ENCODE measurements at places on chromosomes 5 and 9.

DNA sequence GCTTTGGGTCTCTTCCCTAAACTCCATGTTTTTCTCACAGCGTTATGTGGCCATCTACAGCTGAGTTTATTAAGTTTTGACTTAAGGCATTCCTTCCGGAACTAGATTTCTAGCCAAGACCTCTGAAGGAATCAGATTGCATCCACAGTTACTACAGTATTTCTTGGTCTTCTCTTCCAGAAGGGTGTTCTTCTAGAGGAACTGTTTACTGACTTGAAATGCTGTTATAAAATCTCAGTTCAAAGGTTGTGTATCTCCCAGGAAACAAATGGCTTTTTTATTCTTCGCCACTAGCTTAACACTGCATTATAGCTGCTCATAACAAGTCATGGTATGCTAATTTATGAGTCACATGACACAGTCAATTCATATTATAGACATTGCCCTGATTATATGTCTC lies 55.3 kb upstream of the RAD23B start:
- DNase-seq, result no peak

DNA sequence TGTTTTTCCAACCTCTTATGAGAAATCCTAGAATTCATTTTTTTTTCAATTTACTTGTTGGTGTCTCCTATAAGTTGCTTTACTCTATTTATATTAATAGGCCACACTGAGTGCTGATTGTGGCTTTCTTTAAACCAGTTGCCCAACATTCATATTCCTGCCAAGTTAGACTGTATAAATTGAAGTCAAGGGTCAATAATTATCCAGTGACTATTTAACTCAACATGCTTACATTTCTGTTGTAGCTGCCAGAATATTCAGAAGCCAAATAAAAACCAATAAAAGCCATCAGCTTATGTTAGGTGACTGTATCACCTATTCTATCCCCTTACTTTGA lies 169.0 kb downstream of the PTPRD start:
- DNase-seq, result no peak

GRCh38 chr9:115207003-115207836 lies 89.3 kb upstream of the TNC start:
- DNase-seq, result no peak

DNA sequence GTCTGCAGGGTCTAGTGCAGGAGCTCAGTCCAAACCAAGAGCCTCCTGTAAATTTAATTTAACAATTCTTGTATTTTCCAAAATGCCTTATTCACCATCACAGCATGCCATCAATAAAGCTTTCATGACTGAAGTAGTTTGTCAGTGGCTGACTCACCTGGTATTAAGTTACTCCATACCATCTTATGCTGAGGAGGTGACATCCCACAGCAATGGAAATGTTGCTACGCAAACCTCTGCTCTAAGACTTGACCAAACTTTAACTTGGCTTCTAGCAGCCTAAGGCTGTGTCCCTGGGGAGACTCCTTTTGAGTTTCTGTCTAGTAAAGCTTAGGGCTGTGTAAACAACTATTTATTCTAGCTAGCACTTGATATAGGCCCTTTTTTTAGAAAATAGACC lies 1231.3 kb upstream of the CDH18 start:
- no peak for DNase-seq

- no peak for DNase-seq
Measured at GRCh38 chr5:61329550-61330128, 2.4 kb upstream of the ZSWIM6 start.

DNA sequence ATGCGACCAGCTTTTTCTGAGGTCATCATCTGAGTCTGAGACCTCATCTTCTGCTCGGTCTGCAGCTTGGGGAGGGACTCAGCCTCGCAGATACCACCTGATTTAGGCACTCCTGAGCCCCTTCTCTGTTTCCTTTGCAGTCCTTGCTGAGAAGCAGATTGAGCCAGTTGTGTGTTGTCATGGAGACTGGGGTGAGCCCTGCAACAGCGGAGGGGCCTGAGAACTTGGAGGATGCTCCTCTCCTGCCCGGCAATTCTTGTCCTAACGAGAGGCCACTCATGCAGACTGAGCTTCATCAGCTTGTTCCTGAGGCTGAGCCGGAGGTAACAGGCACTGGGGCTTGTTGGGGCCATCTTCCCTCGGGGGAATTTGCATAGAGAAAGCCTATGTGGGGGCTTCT lies 19.2 kb downstream of the TEX53 start:
- DNase-seq, result no peak

GRCh38 chr5:90264689-90265544 lies 144.6 kb downstream of the CETN3 start:
- DNase-seq, result no peak

- no peak for DNase-seq
Measured at GRCh38 chr5:110790673-110791072, 51.9 kb downstream of the SLC25A46 start.

GRCh38 chr9:128916204-128916603 lies 4.6 kb upstream of the PHYHD1 start:
- no peak for DNase-seq

DNA sequence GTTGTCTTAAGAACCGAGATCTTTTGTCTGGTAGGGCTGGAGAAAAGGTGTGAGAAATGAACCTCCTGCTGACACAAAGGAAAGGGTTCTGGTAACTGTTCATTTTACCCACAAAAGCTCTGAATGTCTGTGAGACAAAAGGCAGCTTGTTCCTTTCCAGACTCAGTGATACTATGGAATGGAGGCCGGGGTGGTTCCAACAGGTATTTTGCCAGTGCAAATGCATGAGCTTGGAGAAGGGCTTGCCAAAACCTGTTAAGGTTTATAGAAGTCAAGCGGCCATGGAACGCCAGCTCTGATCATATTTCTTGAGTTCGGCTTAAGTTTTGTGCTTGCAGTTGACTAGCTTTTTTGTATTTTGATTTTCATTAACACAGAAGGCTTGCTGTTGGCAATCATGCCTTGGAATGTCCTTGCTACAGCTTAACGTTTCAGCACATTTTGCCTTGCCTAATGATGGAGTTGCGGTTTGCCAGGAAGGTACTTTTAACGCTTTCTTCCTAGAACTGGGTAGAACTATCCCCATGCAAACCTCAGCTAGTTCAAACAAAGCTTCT lies 328.6 kb downstream of the PIK3R1 start:
- no peak for DNase-seq

DNA sequence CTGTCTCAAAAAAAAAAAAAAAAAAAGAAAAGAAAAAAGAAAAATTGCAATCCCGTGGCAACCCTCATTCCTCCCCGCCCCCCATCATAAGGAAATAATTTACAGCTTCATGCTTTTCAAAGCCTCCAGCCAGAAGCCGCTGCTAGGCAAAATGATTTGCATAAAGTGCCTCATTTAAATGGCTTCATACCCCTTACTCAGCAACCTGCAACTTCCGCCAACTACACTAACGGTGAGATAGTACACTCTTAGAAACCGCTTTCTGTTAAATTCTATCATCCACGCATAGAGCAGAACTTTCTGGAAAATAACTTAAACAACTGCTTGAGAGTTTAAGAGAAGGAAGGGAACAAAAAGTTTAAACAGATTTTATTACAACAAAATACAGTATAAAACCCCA lies 17.8 kb downstream of the SERINC5 start:
- no peak for DNase-seq

DNA sequence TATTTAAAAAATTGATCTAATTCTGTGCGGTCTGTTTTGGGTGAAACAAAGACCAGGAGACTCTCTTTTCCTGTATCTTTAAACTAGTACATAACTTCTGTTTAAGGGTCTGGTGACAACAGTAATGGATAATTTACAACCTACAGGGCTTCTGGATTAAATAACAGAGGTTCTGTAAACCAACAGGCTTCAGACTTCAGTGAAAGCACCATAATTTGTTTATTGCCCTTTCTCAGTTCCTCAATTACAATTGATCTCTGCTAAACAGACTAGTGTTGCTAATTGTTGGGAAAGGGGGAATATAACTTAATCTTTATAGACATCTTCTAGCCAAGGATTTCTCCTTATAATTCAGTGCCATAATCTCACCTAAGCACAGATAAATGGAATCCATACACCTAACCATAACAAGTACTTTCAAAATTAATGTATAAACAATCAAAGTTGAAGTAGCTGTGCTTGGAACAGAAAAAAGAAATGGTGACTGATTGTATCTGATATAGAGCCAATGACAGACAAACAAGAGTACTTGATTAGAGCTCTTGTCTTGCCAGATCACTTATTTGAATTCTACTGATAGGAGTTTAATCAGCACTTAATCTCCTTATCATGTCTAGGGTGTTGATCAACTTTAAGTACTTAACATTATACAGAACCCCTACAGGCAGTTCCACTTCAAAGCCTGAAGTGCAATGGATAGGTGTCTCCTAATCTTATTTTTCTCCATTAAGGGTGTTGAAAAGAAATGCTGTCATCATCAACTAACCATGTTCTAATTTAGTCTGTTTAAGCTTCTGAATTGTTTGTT lies 536.0 kb downstream of the NR2F1-AS1 start:
- DNase-seq, result no peak

DNA sequence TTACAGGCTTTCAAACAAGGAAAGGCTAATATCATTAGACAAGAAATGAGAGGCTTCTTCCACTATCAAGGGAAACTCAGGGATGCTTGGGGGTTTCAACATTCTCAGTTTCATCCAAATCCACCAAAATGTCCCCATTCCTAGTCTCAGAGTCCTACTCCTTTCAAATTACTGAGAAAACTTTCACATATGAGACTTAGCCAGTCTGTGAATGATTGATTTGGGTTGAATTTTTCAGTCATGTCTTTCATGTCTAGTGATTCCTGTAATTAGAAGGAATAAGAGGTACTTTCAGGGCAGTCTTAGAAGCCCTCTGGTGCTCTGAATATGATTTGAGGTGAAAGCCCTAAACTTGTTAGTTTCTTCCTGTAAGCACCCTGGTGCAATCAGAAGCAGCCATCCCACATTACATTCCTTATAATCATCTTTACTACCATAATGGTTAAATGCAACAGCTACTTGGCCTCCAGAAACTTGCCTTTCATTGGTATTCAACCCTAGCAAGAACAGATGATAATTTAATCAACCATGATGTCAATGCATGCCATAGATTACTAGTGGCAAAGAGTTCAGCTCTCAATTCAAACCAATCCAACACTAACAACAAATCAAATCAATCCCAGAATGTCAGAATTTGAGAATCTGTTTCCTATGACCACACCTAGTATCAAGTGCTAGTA lies 50.7 kb upstream of the RIC1 start:
- no peak for DNase-seq

DNA sequence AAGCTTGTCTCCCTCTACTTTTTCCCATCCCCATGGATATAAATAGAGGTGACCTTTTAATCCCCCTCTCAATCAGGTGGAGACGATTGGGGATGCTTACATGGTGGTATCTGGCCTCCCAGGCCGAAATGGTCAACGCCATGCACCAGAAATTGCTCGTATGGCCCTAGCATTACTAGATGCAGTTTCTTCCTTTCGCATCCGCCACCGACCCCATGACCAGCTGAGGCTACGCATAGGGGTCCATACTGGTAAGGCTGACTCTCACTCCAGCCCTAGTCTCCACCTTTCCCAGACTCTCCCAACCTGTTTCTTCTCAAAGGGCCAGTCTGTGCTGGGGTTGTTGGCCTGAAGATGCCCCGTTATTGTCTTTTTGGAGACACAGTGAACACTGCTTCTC lies 3.6 kb downstream of the SPAG8 start:
- DNase-seq, result no peak

GRCh38 chr5:58245476-58245840 lies 214.4 kb downstream of the PLK2 start:
- no peak for DNase-seq

GRCh38 chr5:125829349-125829748 lies 593.9 kb upstream of the GRAMD2B start:
- DNase-seq, result no peak

DNA sequence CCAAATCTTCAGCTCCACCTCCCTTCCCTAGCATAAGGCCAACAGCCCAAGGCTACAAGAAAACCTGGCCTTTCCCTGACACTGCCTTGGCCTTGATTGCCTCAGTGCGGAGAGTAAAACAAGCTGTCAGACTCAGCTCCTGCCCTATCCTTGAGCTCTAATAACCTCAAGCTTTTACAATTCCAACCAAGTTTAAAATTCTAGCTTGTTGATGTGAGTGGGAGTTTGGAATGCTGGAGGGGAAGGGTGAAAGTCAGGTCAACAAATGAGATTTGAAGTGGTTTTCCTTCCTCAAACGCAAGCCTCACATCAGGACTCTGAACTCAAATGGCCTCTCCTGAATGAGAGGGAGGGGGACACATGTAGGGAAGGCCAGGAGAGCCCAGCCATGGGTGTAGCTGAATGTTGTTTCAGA lies 197.0 kb upstream of the VLDLR start:
- DNase-seq, result no peak

GRCh38 chr9:36433386-36433785 lies 33.3 kb upstream of the RNF38 start:
- DNase-seq, result no peak

DNA sequence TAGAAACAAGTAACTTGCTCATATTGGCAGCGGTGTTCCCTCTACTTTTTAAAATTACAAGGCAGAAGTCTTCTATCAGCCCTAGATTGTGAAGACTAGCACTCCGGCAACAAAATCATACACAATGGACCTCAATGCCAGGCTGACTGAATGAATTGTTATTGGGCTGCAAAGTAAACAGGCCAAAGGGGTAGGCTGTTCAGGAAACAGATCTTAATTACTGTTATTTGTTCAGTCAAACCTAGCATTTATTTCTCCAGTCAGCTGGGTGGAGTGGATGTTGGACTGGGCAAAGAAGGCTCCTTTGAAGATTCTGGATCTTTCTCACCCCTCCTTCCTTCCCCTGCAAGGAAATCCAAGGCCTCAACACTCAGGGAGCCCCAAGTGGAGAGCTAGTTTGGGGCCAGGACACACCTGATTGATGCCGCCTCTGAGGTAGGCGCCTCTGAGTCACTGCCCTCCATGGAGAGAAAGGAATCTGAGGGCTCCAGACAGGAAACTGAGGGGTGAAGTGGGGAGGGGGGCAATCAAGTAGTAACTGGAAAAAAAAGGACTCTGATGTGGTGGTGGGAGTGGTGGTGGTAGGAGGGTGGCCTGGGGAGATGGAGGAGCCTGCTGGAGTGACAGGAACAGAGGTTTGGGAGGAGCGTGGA lies 35.5 kb downstream of the SERINC5 start:
- DNase-seq, result no peak

DNA sequence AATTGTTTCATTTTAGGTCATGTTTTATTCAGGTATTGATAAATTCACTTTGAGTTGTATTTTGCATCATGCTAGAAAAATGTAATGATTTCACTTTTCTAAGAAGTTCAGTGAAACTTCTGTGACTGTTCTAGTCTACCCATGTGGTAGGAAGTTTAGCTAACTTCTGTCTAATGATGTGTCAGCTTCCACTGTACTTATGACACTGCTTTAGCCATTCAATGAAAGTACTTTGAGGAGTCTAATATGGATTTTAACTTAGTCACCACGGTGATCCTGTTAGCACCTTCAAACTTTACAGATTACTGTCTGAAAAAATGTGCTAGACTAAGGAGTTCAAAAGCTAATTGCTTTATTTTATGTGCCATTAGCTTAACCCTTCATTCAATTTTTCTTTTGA lies 1510.5 kb upstream of the CDH9 start:
- DNase-seq, result no peak

Data from 8988T (cell line).